Activated naive CD4-positive, alpha-beta T cell treated with Interleukin-2 at 50 U/mL for 16 hours (primary cell): ENCODE measurements at places on chromosomes 3 and 15.

DNA sequence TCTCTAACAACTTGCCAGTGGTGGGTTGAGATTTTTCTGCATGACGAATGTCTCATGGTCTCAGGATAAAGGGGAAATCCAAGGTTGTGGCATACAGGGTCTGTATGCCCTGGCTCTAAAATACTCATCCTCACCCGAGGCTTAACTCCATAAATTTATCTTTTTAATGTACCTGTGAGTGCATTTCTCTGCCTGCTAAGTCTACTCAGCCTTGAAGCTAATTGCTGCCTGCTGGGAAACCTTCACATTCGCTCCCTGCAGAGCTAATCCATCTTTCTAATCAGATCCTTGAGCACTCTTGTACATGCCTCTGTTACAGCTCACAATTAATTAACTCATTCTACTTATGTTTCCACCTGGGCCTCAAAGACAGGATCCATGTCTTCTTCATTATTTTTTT is 93.8 kb downstream of the CMSS1 start:
- no peak for DNase-seq

DNA sequence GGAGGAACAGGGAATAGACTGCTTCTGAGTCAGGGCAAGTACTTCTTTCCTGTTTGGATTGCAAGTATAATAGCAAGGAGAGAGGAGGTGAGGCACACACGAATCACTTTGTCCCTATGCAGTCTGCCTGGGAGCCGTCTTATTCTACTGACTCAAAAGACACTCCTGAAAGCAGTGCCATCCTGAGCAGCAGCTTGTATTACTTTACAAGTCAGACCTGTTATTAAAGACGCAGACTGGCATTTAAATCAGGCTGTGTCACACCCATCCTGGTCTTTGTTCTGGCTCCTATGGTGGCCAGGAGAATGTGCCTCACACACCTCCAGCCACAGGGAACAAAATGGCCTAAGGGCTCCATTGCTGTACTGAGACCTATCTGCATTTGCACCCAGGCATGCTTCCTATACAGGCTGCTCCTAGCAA is 17.9 kb upstream of the SQOR start:
- DNase-seq = no peak

DNA sequence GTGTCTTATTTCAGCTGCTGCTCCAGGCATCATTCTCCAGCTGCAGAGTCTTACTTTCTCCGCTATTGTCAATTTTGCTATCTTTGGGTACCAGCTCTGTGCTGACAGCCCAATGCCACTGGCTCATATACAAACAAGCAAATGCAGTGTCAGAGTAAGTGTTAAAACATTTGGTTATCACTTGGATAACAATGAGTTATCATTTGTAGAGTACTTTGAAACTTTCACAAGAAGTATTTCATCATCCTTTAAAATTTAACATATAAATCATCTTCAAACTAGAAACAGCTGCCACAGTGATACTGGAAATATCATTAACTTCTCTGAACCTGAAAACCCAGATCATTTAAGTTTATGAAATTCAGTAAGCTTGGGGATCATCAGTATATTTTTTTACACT is 13.8 kb downstream of the TSPAN3 start:
- no peak for DNase-seq

- DNase-seq = no peak
Observed at GRCh38 chr3:55571913-55572312, 84.8 kb upstream of the WNT5A start.

DNA sequence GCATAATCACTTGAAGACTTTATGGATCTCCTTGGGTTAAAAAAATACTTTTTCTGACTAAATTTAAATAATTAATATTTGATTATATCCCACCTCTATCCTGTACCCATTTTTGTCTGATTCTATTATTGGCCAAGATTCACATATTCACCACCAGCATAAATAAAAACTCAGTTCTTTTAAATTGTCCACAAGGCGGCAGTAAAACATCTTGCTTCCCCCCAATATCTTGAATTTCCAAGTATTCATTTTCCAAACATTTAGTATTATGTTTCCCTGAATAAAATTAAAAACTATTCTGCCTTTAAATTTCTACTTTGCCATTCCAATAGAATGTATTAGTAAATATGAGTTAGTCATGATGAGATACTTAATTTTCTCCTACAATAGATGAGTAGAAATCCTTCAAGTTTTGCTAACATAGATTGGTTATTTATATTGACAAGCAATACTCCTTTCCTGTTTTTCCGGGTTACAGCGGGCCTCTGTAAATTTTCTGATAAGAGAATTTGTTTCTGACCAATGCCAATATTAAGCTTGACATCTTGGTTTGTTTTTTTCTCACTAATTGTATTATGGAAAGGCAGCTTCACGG is 218.7 kb upstream of the MDFIC2 start:
- DNase-seq = no peak

DNA sequence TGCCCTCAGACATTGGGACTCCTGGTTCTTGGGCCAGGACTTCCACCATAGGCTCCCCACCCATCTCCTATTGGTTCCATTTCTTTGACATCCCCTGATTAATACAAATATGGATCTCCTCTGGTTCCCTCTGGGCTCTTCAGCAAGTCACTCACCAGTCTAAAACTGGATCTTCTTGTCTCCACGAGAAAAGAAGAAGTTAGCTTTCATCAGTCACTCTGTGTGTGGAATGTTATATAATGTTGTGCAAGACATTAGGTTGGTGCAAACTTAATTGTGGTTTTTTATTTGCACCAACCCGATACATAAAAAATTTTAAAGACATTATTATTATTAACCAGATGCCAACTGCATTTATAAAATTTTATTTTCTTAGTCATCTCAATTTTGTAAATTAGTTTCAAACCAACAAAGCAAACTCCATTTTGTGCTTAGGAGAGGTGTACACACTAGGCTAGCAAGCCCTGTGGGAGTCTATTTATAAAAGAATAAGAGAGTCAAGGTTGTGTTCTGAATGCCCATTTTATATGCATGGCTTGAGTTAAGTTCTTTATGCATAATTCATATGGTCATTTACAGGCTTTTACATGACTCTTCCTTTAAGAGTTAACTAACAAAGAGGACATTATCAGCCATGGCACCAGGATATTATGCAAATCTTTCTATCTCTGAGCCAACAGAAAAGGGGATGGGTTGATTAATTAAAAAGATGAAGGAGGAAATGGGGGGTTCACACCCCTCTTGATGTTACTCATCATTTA is 35.1 kb upstream of the IL12A start:
- DNase-seq = no peak

DNA sequence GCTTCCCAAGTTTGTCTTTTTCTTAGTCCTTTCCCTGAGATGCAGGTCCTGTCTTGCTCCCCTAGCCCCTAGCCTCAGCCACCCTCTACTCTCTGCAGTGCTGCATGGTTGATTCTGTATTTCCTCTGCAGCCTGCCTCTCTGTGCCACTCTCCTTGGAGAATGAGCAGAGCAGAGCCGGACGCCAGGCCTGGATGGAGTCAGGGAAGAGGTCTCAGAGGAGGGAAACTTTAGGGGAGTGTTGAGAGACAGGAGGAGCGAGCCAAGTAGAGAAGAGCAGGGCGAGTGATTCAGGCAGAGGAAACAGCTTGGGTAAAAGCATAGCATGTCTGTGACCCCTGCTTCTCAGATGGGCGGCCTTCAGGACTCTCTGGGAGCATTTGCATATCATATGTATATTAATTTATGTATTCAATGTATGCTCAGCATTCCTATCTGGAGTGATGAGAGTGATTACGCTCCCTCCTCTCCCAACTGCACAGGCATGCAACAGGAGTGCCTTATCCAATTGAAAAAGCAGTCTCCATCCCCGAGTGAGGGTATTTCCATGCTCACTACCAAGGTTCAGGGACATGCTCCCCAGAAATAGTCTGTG is 166.7 kb downstream of the RORA start:
- DNase-seq = no peak

- no peak for DNase-seq
Observed at GRCh38 chr3:80526153-80526552, 758.4 kb upstream of the ROBO1 start.

DNA sequence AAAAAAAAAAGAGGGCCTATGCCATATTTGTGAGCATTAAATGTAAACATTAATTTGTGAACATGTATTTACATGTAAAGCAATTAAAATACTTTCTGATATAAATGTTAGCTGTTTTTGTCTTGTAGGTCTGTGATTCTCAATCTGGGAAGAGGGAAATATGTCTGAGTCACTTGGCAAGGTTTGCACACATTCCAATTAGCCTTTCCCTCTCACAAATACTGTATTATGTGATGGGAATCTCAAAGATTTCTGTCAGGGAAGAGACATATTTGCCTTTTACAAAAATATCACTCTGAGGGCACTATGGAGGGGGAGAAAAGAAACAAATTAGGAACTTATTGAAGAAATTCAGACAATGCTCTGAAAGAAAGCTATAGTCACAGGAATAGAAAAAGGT is 483.6 kb downstream of the GBE1 start:
- no peak for DNase-seq

GRCh38 chr15:78239811-78240210 is 5.4 kb upstream of the ACSBG1 start:
- no peak for DNase-seq

GRCh38 chr3:33724256-33724655 is 6.2 kb upstream of the CLASP2 start:
- DNase-seq = no peak

GRCh38 chr15:58182460-58183163 is 44.4 kb downstream of the AQP9 start:
- DNase-seq = no peak

- no peak for DNase-seq
Observed at GRCh38 chr3:129614927-129615363, 8.5 kb upstream of the PLXND1 start.

GRCh38 chr3:126124148-126124868 is 40.4 kb upstream of the SLC41A3 start:
- DNase-seq = no peak
